Stimulated activated CD4-positive, alpha-beta T cell treated with anti-CD3 and anti-CD28 coated beads, TNF-alpha, amount 100 ng/mL, for 1 hour (primary cell): ENCODE measurements at places on chromosomes 11 and 22.

DNA sequence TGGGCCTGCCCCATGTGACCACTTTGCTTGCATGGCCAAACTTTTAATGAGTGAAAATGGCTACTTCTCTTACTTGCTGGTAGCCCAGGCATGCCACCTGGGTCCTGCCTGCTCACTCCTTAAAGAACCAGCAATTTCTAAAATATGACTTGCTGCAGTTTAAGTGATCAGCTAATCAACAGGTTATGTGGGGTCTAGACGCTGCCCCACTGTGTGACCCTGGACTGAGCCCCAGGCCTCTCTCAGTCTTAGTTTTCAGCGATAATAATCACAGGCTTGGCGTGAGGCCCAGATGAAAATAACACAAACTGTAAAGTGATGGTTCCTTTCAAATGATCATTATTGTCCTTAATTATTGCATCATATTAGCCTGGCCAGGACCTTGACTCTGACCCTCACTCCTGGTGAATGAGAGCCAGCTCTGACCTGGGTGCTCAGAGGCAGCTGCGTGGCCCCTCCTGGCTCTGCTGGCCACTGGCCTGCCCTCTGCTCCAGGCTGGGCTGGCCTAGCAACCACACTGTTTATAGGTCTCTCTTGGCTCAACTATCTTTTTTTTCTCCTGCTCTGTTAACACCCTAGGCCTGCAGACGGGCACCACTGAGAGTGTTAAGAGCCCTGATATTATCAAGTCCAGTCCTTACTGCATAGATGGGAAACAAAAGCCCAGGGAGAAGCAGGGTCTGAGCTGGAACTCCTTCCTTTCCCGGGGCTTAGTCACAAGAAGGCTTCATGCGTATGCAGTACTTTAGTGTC lies 89.7 kb downstream of the RRM1 start:
- no peak for DNase-seq

- no peak for DNase-seq
Observed at GRCh38 chr11:83655976-83656375, 369.8 kb upstream of the CCDC90B start.

- no peak for DNase-seq
Observed at GRCh38 chr11:19508165-19508564, 204.5 kb upstream of the NAV2 start.

DNA sequence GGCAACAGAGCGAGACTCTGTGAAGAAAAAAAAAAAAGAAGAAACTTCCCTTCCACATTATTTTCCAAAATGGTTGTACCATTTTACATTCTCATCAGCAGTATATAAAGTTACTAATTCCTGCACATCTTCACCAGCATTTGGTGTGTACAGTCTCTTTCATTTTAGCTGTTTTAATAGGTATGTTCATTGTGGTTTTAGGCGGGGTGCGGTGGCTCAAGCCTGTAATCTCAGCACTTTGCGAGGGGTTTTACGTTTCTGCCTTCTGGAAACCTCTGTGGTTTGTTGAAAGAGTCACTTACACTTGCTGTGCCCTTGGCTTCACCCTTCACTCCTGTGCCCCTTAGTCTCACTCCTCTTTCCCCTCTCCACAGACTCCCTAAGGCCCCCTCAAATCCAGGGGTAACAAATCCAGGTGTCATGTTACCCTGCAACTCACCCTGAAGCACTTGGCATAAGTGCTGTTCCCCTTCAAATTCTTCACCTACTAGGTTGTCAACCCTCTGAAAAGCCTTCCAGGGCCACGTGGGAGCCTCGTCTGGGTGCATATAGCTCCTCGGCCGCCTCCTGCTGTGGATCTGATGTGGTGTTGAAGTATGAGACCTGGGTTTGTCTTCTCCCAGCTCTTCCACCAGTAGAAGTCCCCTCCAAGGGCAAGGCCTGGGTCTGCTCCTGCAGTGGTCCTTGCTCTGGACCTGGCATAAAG lies 20.8 kb downstream of the TOB2 start:
- DNase-seq: no peak

- DNase-seq: no peak
Observed at GRCh38 chr11:119894916-119895315, 165.9 kb upstream of the NECTIN1 start.

DNA sequence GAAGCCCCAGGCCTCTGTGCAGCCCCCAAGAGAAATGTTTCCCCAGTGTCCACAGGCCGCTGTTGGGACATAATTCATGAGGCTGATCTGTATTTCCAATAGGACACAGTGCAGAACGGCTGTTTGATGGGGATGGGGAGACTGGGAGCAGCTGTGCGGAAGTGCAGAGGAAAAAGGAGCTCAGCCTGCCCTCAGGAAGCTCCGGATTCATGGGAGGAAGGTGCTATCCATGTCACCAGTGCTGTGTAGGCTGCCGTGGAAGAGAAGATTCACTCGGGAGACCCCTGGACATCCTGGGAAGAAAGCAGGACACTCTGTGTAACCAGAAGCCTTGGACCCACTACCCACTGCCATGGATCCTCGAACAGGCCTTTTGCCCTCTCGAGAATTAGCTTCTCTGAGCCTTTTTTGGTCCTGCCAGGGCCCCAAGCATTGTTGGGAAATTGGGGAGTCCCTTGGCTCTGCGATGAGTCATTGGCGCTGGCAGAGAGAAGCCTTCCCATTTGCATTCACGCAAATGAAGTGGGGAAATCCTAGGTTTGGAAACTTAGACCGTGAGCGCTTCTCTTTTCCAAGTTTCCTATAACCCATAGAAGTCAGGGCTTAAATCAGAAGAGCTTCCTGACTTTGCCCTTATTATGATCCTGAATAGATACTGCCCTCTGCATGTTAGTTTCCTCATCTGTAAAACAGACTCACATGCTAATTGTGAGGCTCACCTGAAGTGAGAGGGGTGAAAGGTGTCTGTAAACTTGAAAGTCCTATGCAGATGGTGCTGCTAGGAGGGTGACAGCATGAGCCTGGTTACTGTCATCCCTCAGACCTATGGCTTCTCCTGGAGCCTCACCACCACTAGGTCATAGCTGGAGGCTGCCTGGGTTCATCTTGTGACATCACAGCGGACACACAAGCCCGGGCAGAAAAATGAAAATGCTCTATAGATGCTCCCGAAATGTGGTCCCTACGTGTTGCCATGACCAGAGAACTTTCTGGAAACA lies 229.2 kb upstream of the B3GAT1 start:
- no peak for DNase-seq

- no peak for DNase-seq
Observed at GRCh38 chr11:115169251-115169650, 335.0 kb downstream of the CADM1 start.

- no peak for DNase-seq
Observed at GRCh38 chr11:76824980-76825725, 35.6 kb upstream of the ACER3 start.

DNA sequence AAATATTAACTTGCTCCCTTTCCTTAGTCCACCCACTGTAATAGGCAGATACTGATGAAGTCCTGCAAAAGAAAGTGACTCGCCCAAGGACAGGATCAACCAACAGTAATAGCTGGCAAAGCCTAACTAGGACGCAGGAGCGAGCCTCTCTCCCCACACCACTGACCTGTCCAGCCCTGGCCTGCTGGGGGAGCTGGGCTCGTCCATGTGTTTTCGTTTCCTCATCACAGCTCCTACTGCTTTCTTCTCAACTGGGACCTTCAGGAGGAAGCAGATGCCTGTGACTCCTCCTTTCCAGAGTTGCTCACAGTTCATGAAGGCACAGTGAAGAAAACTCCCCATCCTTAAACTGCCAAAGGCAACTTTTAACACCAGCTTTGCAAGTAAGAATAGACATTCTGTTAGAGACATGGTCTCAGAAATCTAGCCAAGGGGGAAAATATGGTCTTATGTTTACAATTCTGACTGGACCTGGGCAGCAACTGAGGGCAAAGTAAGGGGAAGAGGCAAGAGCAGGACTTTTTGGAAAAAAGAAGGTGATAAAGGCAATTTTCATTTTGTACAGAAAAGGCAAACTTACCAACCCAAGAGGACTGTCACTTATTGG lies 11.6 kb upstream of the GPHA2 start:
- no peak for DNase-seq

- DNase-seq: no peak
Observed at GRCh38 chr11:101862391-101863233, 52.2 kb upstream of the CEP126 start.

- no peak for DNase-seq
Observed at GRCh38 chr11:16120008-16120407, 236.3 kb downstream of the SOX6 start.

GRCh38 chr11:78069465-78069864 lies 5.8 kb downstream of the THRSP start:
- no peak for DNase-seq

- no peak for DNase-seq
Observed at GRCh38 chr11:86547727-86548126, 124.7 kb downstream of the ME3 start.

DNA sequence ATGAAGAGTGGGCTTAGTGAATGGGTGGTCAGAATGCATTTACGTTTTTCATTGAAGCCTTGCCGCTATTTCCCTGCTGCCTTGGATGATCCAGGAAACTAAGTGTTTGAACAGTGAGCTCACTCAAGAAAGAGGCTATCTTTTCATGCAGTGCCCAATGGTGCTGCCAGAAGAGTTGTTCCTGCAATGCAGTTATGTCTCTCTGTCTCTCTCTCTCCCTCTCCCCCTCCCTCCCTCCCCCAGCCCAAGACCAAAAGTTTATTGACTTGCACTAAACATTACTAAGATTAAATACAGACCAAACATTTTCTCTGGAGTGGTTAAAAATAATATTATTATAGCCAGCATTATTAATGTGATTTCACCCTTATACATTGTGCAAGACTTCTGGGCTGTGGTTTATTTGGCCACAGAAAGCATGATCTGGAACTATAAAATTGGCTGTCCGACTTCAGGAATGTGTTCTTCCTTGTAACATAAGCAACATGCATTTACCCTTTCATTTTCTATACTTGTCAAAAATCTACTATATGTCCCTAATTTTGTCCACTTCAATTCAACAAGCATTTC lies 6.6 kb upstream of the FUT4 start:
- DNase-seq: no peak

DNA sequence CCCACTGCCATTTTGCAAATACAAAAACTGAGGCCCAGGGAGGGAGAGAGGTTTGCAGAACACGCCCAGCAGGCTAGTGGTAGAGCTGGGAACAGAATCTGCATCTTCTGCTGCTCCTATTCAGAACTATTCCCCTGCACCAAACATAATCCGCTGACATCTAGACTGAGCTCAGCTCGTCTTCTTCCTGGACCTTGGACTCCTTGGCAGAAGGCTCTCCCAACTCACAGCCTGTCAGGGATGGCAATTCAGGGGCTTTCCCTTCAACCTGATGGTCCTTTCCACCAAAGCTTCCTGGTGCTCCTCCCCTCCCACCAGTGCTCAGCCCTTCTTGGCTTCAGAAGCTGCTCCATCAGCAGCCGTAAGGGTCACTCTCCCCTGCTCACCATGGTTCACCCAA lies 9.5 kb upstream of the NPAS4 start:
- no peak for DNase-seq

GRCh38 chr11:6315811-6316425 lies 4.4 kb downstream of the CAVIN3 start:
- DNase-seq: no peak

DNA sequence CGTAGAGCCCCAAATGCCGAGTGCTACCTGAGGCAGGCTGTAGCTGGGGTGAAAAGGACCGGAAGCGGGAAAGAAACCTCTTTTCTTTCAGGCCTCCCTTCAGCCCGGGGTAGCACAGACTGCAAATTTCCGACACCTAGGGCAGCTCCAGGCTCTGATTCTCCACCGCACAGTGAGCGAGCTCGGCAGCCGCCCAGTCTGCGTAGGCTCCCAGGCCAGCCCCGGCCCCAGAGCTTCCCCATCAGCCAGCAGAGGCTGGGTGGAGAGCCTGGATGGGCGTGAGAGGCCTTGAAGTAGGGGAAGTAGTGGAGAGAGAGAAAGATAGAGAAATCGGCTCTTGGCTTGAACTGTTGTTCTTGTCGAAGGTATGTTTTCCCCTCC lies 9.3 kb upstream of the PAX6 start:
- no peak for DNase-seq

DNA sequence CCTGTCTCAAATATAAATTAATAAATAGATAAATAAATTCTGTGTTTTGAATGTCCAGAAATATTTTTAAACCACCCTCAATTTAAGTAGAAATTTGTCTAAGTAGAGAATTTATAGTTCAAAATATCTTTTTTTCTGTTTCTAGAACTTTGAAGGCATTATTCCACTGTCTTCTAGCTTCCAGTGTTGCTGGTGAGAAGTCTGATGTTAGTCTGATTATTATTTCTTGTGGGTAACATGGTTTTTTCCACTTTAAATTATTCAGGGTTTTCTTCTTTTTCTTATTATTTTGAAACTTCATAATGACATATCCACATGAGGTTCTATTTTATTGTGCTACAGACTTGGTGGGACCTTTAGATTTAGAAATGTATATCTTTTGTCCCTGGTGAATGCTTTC lies 46.4 kb upstream of the HEPHL1 start:
- DNase-seq: no peak

DNA sequence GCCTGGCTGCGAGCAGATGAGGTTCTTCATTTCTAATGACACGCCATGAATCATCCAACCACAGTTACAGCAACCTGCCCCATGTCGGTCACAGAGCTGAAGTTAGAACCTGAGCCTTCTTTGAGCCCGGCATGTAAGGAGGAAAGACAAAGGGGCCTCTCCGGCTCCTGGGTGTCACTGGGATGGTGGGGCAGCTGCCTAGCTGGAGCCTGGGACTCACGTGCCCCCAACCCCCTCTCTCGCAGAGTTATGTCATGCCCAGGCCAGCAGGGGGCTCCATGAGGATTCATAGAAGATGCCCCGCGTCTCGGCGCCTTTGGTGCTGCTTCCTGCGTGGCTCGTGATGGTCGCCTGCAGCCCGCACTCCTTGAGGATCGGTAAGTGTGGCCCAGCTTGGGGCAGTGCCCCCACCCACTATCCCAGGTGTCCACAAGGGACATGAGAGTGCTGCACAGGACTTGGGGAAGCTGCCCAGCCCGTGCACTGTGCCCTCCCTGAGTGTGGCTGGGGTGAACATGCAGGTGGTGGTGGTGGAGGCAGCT lies 148.5 kb downstream of the GRIK4 start:
- no peak for DNase-seq

DNA sequence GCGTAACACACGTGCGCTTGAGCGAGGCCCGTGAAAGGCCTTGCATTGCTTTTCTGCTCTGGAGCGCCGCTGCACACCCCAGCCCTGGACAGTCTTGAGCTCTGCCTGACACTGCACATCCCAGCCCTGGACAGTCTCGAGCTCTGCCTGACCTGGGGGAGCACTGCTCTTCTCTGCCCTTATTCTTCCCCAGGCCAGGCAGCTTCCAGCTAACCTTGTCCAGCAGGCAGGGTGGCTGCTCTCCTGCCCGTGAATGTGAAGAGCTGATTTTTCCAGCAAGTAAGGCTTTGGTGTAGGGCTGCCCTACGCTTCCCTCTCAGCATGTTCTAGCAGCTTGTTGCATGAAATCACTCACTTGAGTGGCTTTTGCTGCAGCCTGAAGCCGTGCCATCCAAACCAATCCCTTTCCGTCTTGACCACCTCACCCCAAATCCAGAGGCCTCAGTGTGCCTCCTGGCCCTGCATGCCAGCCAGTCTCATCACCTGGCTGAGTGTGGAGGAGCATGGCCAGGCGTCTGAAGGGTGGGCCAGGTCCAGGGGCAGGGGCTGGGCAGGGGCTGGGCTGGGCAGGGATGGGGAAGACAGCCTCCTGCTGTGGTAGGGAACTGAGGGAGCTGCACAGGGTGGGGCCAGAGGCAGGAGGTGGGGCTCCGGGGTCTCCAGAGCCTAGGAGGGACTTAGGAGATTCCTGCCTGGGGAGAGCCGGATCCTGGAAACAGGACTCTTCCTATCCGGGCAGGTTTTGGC lies 89.5 kb upstream of the B3GAT1 start:
- no peak for DNase-seq
